Hematopoietic multipotent progenitor cell treated with erythropoietin and hydrocortisone succinate and interleukin-3 and kit ligand, for 8 days (in vitro differentiated cells): ENCODE measurements at places on chromosomes 3 and 15.

DNA sequence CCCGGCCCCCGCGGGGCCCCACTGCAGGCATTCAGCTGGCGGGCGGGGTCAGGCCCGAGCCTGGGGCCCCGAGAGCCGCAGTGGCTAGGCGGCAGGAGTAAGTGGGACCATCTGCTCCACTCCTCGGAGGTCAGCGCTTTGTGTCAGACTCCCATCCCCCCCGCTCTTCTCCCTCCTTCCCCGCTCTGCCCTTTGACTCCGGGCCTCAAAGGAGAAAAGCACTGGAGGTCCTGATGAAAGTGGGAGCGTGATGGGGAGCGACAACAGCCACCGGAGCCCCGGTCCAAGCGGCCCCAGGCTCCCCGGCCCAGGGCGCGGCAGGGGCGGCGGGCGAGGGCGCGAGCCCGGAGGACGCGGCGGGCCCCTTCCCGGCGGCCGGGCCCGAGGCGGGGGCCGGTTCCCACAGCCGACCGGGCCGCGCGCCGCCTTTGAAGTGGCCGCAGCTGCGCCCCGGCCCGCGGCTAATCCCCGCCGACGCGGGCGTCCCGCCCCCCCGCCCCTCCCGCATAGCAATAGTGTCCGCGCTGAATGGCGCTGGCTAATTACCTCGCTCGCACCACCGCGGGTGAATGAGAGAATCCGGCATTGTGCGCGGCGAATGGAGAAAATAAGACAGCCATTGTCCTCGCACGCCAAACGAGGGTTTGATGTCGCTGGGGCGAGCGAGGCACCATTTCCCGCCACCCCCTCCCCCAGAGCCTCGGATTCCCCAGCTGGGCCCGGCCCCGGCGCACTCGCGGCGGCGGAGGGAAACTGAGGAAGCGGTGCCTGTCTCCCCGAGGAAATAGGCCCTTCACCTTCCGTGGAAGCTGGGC lies 22.4 kb downstream of the IGDCC3 start:
- no peak for DNase-seq

- no peak for DNase-seq
Measured at GRCh38 chr3:123337948-123338619, 110.8 kb downstream of the ADCY5 start.

GRCh38 chr3:195813916-195814640 lies 2.3 kb upstream of the MUC4 start:
- DNase-seq: no peak

GRCh38 chr3:24545887-24546286 lies 51.2 kb upstream of the THRB start:
- no peak for DNase-seq
